Gastroesophageal sphincter (tissue), 4 donors: ENCODE measurements at places on chromosomes 6 and 20.

GRCh38 chr20:44092551-44093248 is 94.3 kb downstream of the JPH2 start:
- no peak overlapping the region for H3K4me3 ChIP-seq
- H3K27me3 ChIP-seq: no peaks in the 10 kb centered on the region
- ATAC-seq: no peak
- no peaks in the 10 kb centered on the region for H3K4me1 ChIP-seq
- no peaks in the 10 kb centered on the region for H3K36me3 ChIP-seq
- H3K27ac ChIP-seq: no peak overlapping the region

DNA sequence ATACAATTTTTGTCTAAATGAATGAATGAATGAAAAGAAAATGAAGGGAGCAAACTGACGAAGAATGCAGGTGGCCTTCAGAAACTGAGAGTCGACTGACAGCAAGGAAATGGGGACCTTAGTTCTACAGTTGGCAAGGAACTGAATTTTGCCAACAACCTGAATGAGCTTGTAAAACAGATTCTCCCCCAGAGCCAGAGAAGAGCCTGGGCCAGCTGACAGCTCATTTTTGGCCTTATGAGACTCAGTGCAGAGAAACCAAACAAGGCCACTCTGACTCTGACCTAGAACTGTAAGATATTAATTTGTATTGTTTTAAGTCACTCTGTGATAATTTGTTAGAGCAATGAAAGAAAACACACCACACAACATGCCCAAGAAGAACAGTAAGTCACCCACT is 21.8 kb downstream of the MAN1A1 start:
- H3K27ac ChIP-seq: no peak overlapping the region
- H3K36me3 ChIP-seq: no peaks in the 10 kb centered on the region
- ATAC-seq: no peak
- H3K4me3 ChIP-seq: no peak overlapping the region
- H3K4me1 ChIP-seq: peaks cover 2% of the 10 kb centered on the region
- H3K27me3 ChIP-seq: no peaks in the 10 kb centered on the region

GRCh38 chr6:132268209-132268608 is 133.1 kb downstream of the MOXD1 start:
- peaks cover 21% of the 10 kb centered on the region for H3K4me1 ChIP-seq
- no peak overlapping the region for H3K27ac ChIP-seq
- H3K36me3 ChIP-seq: no peaks in the 10 kb centered on the region
- ATAC-seq: no peak
- no peak overlapping the region for H3K4me3 ChIP-seq
- H3K27me3 ChIP-seq: no peaks in the 10 kb centered on the region

DNA sequence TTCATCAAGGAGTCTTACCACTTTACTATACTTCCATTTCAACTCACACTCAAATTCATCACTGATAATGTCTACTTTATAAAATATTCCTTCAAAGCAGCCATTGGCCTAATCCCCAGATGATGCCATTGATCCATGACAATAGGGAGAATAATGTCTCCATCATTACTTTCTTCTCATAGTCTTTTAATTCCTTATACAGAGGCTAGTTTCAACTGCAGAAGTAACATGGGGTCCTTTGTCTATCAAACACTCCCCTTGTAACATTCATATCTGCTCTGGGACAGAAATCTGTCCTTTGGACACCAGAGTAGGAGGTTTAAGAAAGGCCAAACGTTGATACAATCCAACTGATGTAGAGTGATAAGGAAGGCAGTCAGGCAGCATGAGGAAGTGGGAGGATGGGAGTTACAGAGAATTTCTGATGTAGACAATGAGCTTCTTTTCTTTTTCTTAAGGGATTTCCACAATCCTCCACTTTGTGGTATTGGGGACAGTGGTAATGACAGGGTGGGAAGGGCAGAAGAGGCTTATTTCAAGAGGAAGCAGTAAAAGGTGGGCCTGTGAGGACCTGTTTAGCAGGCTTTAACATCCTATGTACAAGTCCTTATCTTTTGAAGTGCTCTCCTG is 18.9 kb upstream of the HLA-DOA start:
- H3K4me1 ChIP-seq: no peaks in the 10 kb centered on the region
- H3K27ac ChIP-seq: peak overlapping the region; percentile 57
- no peak for ATAC-seq
- H3K4me3 ChIP-seq: no peak overlapping the region

DNA sequence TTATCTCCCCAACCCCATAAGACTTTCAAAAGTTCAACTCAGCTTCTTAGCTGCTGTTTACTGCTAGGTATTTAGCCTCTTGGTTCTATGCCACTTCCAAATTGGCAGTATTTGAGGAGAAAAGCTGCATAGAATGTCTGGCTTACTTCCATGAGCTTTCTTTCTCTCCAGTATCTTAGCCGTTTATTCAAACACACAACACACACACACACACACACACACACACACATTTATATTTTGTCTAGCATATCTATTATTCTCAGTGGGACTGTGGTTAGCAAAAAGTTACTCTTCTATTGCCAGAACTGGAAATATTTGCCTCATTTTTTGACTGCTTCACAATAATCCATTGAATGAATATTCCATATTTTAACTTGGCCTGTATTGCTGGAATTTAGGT is 634.2 kb upstream of the IMPG1 start:
- no peak overlapping the region for H3K4me3 ChIP-seq
- H3K4me1 ChIP-seq: no peaks in the 10 kb centered on the region
- H3K27ac ChIP-seq: no peak overlapping the region
- ATAC-seq: no peak
- H3K27me3 ChIP-seq: no peaks in the 10 kb centered on the region
- no peaks in the 10 kb centered on the region for H3K36me3 ChIP-seq

DNA sequence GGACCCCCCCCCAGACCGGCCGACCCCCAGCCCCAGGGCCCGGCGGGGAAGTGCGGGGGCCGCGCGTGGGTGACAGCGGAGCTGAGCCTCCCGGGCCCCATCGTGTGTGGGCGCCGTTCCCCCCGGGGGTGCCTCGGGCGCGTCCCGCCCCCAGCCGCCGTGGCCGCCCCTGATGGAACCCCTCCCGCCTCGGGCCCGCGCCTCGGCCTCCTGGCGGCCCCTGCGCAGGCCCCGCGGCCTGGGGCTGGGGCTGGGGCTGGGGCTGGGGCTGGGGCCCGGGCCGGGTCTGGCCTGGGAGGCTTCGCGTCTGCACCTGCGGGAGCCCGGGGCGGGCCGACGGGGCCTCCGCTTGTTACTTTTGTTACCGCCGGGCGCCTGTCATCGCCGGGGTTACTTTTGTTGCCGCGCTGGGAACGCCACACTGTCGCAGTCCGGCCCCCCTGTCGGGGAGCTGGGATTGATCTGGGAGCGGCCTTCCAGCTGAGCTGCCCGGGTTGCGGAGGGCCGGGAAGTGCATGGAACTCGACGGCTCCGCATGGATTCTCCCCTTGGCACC is 598 bp downstream of the OGFR start:
- H3K27me3 ChIP-seq: no peaks in the 10 kb centered on the region
- H3K36me3 ChIP-seq: no peaks in the 10 kb centered on the region
- H3K4me3 ChIP-seq: peak overlapping the region; percentile 66

GRCh38 chr20:61950641-61951071 is 115.0 kb downstream of the TAF4 start:
- H3K4me1 ChIP-seq: no peaks in the 10 kb centered on the region
- no peaks in the 10 kb centered on the region for H3K36me3 ChIP-seq
- peaks cover 45% of the 10 kb centered on the region for H3K27me3 ChIP-seq

DNA sequence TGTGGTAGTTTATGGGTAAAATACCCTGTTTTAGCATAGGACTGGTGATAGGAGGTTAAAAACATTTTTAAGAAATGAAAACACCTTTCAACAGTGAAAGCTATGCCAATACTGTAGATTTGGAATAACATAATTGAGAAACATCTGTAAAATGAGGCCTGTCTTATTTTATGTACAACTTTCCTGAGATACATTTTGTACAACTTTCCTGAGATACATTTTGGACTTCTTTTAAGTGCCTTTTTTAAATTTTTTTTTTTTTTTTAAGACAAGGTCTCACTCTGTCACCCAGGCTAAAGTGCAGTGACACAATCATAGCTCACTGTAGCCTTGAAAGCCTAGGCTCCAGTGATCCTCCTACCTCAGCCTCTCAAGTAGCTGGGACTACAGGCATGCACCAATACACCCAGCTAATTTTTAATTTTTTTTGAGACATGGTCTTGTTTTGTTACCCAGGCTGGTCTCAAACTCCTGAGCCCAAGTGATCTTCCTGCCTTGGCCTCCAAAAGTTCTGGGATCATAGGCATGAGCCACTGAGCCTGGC is 84.6 kb downstream of the MAN1A1 start:
- no peaks in the 10 kb centered on the region for H3K4me1 ChIP-seq
- H3K4me3 ChIP-seq: no peak overlapping the region
- H3K27ac ChIP-seq: no peak overlapping the region

- H3K27me3 ChIP-seq: peaks cover 5% of the 10 kb centered on the region
- H3K27ac ChIP-seq: no peak overlapping the region
- no peaks in the 10 kb centered on the region for H3K36me3 ChIP-seq
- H3K4me3 ChIP-seq: no peak overlapping the region
Measured at GRCh38 chr6:106114492-106114891, 28.4 kb downstream of the PRDM1 start.

DNA sequence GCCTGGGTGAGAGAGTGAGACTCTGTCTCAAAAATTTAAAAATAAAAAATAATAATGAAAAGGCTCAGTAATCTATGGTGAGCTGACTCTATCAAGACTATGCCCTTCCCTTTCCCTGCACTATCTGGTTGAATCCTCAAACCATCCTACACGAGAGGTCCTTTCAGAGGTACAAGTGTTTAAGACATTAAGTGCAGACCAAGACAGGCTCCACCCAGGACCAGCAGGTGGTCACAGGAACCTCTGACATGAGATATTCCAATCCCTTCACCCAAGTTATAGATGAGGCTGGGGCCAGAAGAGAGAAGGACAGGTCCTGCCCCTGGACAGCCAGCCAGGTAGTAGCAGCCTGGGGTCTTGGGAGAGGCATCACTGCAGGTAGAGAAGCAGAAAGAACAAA is 182.6 kb downstream of the NFATC2 start:
- no peaks in the 10 kb centered on the region for H3K36me3 ChIP-seq
- no peak overlapping the region for H3K27ac ChIP-seq
- peaks cover 5% of the 10 kb centered on the region for H3K27me3 ChIP-seq
- ATAC-seq: no peak
- H3K4me1 ChIP-seq: no peaks in the 10 kb centered on the region

DNA sequence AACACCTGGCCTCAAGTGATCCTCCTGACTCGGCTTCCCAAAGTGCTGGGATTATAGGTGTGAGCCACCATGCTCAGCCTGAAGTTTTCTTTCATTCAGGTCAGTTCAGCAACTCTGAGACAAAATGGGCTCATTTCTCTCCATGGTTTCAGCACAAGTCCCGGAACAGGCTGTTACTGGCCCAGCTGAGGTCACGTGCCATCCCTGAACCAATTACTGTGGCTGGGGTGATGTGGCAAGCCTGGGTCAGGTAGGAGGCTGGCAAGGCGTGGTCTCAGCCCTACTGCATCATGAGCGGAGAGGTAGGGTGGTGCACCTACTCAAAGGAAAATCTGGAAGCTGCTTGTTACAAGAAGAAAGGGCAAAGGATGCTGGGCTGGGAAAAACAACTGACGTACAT is 326.4 kb downstream of the KIF16B start:
- H3K36me3 ChIP-seq: no peaks in the 10 kb centered on the region
- no peak overlapping the region for H3K4me3 ChIP-seq
- H3K4me1 ChIP-seq: no peaks in the 10 kb centered on the region
- no peak overlapping the region for H3K27ac ChIP-seq
